Aorta (tissue), 5 donors: ENCODE measurements at places on chromosomes 2 and 18. TPM values are rescaled to one million over a fixed set of nuclear protein-coding genes. Genes with fewer than 3 reads are reported as not detected.

The HK2 gene
- total RNA-seq = 23.5 TPM

The ADCYAP1 gene
- 4.9 TPM for total RNA-seq

The LRRTM4 gene
- 0.52 TPM for total RNA-seq

The SPRED2 gene
- 36.5 TPM for total RNA-seq

The VAPA gene
- 221 TPM for total RNA-seq

The IL36G gene
- total RNA-seq = not detected

The CHRNA1 gene
- not detected for total RNA-seq

The SLC5A7 gene
- total RNA-seq = not detected

The TCF23 gene
- total RNA-seq = 1.1 TPM

The SGO2 gene
- total RNA-seq = 1.7 TPM

The SOWAHC gene
- total RNA-seq = 15.0 TPM

DNA sequence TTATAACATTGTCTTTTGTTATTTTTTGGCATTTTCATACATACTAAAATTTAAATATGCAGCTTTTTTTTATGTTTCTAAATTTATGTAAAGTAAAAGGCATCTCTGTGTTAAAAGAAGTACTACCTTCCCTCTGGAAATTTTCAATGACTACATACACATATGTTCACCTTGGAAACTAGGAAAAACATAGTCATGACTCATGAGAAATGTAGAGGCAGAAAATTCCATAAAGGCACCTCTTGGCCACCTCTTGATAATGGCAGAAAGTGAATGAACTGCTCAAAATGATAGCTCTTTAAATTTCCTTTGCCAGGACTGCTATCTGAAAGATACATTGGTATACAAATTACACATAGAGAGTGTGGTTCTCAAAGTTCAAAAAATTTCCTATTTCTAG, 889.1 kb upstream of the ZEB2 start:
- DNase-seq = no peak

- DNase-seq = no peak
Measured at GRCh38 chr18:30992231-30992630, 50.3 kb downstream of the DSC3 start.

DNA sequence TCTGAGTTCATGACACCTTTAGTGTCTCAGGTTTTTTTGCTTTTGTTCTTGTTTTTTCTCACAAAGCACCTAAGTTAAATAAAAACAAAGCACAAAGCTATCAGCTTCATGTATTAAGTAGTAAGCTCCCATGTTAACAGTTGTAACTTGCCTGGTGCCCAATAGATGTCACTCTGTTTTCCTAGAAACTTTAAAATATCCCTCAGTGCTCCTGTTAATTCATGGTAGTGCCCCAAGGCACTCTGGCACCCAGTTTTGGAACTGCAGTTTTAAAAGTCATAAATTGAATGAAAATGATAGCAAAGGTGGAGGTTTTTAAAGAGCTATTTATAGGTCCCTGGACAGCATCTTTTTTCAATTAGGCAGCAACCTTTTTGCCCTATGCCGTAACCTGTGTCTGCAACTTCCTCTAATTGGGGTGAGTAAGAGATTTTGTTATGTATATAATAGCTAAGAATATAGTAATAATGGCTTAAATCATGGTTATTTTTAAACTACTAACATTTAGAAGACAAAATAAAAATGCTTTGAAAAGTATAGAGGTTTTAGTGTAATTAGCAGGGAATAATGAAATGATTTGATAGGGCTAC, 555.0 kb upstream of the TMEFF2 start:
- no peak for DNase-seq

GRCh38 chr18:24710474-24710873, 250.0 kb downstream of the HRH4 start:
- DNase-seq = no peak

DNA sequence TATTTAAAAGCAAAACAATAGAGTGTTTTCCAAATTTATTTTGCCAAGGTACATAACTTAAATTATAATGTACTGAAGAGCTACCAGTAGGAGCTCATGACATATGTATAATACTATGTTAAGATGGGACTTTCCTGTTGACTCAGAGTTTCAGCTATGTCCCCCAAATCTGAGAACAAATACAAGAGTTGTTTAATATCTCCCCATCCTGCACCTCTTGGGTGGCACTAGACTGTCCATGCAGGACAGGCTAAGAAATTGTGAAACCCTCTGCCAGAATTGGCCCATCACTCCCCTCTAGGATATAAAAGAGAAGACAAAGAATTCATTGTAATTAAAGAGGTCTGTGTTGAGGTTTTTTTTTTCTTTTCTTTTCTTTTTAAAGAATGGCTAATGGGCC, 21.7 kb upstream of the CTAGE1 start:
- DNase-seq = no peak

DNA sequence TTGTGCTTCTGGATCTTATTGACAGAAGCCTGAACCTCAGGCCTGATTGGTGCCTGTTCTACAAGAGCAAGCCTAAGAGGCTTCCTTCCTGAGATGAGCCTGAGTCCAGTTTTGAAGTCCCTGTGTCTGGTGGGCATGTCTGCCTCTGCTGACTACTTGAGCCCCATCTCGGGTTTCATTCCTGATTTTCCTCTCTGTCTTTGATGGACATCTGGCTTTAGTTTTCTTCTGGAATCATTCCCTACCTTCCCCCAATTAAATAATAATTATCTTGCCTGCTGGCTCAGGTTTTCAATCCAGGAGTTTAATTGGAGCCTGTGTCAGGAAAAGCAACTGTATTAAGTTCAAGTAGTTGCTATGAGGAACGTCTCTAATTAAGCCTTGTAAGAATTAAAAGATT, 135.5 kb upstream of the MC4R start:
- DNase-seq = no peak

DNA sequence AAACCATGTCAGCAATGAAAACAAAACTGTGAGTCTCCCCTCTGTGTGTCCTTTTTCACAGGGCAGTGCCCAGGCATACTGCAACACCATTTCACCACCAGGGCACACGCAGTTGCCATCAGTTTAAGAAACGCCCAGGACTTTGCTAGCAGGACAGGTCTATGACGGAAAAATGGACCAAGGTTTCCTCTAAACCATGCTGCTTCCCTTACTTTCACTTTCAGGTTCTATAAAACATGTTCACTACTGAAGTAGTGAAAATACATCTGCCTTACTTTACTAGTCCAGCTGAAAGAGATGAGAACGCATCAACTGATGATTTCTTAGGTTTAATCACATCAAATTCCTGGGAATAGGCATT, 110.5 kb downstream of the TCF4 start:
- no peak for DNase-seq

DNA sequence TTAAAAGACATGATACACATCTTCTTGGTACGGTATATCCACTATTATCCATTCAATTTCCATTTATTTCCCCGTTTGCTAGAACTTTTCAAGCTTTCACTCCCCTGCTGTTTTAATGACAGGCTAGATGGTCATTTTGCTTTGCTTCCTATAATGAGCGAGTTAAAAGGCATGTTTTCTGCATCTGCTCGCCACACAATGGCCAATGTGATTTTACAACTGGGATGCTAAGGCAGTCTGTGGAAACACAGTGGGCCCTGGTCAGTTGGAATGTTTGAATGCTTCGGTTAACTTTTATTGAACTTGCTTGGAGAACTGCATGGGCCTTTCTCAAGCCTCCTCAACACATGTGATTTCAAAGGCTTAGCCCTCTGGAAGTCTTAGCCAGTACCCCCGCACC, 48.4 kb upstream of the TNP1 start:
- no peak for DNase-seq

DNA sequence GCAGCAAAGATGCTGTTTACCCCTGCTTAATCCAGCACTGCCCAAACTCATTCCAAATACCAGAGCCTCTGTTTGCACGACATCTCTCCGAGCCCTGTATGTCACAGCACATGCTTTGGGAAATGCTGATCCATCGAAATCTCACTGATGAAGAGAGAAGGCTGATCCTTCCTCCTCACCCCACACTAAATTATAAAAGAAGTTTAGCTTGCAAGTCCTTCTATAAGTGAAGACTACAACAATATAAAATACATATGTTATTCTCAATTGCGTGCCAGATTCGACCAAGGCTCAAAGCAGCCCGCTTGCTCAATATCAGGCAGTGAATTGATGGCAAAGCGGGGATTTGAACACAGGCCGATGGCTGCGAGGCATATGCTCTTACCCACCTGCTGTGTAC, 30.7 kb upstream of the SLC35F6 start:
- DNase-seq = no peak

GRCh38 chr2:133444465-133444864, 123.8 kb downstream of the NCKAP5 start:
- no peak for DNase-seq

GRCh38 chr2:96185516-96185915, 23.1 kb downstream of the STARD7 start:
- no peak for DNase-seq

GRCh38 chr2:38498045-38498481, 104.7 kb downstream of the HNRNPLL start:
- no peak for DNase-seq

GRCh38 chr2:173159791-173160463, 84.3 kb downstream of the MAP3K20 start:
- peak; percentile 92 for DNase-seq

- peak; percentile 82 for DNase-seq
Measured at GRCh38 chr2:172095146-172095904, 7.4 kb downstream of the DLX2 start.

GRCh38 chr2:32727157-32727556, 99.3 kb downstream of the TTC27 start:
- DNase-seq = no peak

GRCh38 chr2:50591642-50592041, 440.3 kb downstream of the NRXN1 start:
- no peak for DNase-seq

GRCh38 chr18:79631761-79632446, 47.7 kb upstream of the CTDP1 start:
- no peak for DNase-seq

- DNase-seq = no peak
Measured at GRCh38 chr2:143950704-143951103, 569.2 kb downstream of the ZEB2 start.

DNA sequence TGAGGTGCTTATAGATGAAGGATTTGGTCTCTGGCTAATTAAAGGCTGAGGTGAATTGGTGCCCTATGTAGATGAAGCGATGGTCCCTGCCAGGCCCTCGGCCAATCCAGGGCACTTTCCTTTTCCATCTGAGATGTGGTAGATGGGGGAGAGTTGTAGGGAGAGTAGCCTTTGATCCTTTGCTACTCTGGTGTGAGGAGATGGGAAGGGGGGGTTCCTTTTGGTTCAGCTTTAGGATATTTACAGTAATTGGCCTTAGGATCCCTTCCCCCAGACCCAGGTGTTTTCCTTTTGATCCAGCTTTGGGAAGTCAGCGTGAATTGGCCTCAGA, 5.4 kb upstream of the ZC3H8 start:
- no peak for DNase-seq

DNA sequence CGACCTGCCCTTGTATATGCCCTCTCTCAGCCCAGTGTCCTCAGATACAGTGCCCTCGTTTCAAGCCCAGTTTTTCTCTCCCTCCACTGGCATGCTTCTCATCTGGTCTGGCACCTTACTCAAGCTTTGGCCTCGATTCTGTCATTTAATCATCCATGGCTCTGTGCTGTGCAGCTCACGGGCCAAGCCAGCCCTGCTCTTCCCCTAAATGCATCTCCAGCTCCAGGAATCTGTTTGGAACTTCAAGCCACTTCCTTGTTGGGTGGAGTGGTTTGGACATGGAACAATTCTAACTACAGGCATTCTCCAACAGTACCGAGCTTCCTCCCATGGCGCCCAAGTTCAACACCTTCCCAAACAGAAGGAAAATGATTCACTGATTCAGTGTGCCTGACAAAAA, 76.7 kb upstream of the ZNF397 start:
- DNase-seq = no peak

- no peak for DNase-seq
Measured at GRCh38 chr2:141707486-141707885, 423.3 kb downstream of the LRP1B start.

- no peak for DNase-seq
Measured at GRCh38 chr2:191231995-191232394, 13.2 kb upstream of the MYO1B start.

DNA sequence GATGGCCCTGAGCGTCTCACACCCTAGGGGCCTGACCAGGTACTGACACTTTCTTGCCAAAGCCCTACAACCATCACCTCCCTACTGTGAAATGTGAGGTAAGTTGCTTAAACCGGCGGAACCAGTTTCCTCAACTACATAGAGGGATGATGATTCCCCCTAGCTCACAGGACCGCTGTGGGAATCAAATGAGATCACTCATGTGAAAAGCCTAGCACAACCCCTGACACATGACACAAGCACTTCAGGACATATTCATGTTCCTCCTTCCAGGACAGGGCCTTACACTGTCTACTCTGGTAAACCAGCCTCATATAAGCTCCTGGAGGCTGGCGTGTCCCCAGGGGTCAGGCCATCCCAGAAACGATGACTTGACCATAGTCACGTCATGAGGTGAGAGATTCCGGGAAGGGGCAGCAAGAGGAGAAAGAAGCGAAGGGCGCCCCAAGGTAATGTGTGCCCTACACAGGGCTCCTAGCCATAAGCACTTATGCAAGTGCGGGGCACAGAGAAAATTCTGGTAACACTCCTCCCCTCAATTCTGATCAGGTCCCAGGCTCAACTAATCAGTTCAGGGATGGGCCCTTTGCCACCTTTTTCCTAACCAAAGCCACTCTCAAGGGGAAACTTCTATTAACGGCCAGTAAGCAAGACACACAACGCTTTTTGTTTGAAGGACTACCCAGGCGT, 49.5 kb downstream of the C2orf42 start:
- DNase-seq = peak; percentile 72

DNA sequence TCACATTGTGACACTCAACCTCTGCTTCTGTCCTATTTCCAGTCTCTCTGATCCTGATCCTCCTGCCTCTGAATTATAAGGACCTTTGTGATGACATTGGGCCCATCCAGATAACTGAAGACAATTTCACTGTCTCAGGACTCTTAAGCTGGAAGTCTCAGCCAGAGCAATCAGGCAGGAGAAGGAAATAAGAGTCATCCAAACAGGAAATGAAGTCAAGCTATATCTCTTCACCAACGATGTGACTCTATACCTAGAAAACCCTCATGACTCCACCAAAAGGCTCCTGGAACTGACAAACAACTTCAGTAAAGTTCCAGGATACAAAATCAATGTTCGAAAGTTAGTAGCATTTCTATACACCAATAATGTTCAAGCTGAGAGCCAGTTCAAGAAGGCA, 29.3 kb upstream of the TWIST2 start:
- no peak for DNase-seq

- no peak for DNase-seq
Measured at GRCh38 chr2:74267068-74267467, 68.7 kb downstream of the MTHFD2 start.

GRCh38 chr2:175187378-175187777, 5.9 kb upstream of the ATP5MC3 start:
- DNase-seq = no peak

- DNase-seq = no peak
Measured at GRCh38 chr2:554444-554843, 122.8 kb downstream of the TMEM18 start.
